ENCODE measurements at places on chromosomes 7 and 10. TPM values are rescaled to one million over a fixed set of nuclear protein-coding genes. Genes with fewer than 3 reads are reported as not detected.

GRCh38 chr10:30645340-30645827 lies 15.8 kb upstream of the LYZL2 start:
- H3K4me1 ChIP-seq, result peaks cover 2% of the 10 kb centered on the region
- no peak overlapping the region for H3K4me3 ChIP-seq

- DNase-seq, result no peak
- H3K36me3 ChIP-seq, result no peaks in the 10 kb centered on the region
- H3K27ac ChIP-seq, result no peak overlapping the region
- H3K4me3 ChIP-seq, result no peak overlapping the region
- H3K27me3 ChIP-seq, result no peaks in the 10 kb centered on the region
Measured at GRCh38 chr7:114903131-114903530, 18.8 kb upstream of the MDFIC start.

The IQUB gene
- total RNA-seq, result 0.18 TPM

GRCh38 chr7:132400561-132401142 lies 175.6 kb downstream of the PLXNA4 start:
- no peak overlapping the region for H3K27ac ChIP-seq
- H3K4me1 ChIP-seq, result no peaks in the 10 kb centered on the region
- no peak for DNase-seq
- no peaks in the 10 kb centered on the region for H3K36me3 ChIP-seq
- no peaks in the 10 kb centered on the region for H3K27me3 ChIP-seq

The HMX3 gene
- total RNA-seq, result not detected

DNA sequence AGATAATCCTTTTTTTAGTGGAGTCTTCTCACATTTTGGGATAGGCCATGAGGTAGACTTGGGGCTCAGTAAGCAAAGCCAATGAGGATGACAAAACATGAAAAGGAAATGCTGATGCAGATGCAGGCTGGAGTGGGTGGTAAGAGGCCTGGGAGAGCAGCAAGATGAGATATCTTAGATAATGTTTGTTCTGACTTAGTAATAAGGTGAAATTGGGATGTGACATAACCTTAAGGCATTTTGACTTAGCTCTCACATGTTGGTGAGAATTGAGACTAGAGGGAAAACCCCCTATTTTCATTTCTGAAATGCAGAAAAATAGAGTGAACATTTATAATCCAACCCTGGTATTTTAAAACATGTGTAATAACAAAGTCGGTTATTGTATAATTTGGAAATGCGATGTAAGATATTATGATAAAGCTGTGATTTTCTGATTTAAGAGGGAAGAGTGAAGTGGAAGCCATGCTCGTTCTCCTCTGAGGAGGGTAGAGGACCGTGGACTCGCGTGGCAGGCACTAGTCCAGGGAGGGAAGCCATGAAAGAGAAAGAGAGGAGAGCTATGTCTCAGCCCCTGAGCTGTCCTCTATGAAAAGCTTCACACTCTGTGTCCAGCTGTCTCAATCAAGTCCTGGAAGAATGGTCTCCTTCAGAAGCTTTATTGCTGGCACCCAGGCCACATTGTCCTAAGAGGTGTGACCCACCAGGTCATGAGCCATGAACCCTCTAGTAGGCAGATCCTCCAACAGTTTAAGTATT lies 57.3 kb downstream of the ST7 start:
- peak; percentile 56 for DNase-seq
- H3K27ac ChIP-seq, result no peak overlapping the region
- H3K27me3 ChIP-seq, result no peaks in the 10 kb centered on the region
- no peak overlapping the region for H3K4me3 ChIP-seq
- H3K36me3 ChIP-seq, result no peaks in the 10 kb centered on the region
- peaks cover 4% of the 10 kb centered on the region for H3K4me1 ChIP-seq

DNA sequence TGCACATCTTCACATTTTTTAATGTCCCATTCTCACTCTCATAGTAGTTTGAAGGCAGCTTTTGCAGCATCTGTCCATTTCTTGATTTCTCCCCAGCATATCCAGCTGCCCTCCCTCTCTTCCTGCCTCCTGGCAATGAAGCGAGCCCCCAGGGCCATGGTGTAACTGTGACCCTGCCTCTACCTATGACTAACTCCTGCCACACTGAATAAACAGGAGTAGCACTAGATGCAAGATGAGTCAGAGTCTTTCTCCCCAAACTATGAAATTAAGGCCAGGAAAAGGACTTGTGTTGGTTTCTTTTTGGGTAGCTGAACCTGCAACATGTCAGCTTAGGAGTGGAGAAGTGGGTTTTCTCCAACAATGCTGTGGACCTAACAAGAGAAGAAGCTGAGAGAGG lies 329.0 kb downstream of the RNLS start:
- H3K4me1 ChIP-seq, result peaks cover 2% of the 10 kb centered on the region
- DNase-seq, result peak; percentile 90
- H3K4me3 ChIP-seq, result no peak overlapping the region
- no peaks in the 10 kb centered on the region for H3K36me3 ChIP-seq
- H3K27ac ChIP-seq, result no peak overlapping the region
- H3K27me3 ChIP-seq, result no peaks in the 10 kb centered on the region

The GJD4 gene
- not detected for total RNA-seq

All from IMR-90 (cell line).